ENCODE measurements at places on chromosomes 6 and 20. TPM values are rescaled to one million over a fixed set of nuclear protein-coding genes. Genes with fewer than 3 reads are reported as not detected.

The TRIM10 gene
- not detected for total RNA-seq

DNA sequence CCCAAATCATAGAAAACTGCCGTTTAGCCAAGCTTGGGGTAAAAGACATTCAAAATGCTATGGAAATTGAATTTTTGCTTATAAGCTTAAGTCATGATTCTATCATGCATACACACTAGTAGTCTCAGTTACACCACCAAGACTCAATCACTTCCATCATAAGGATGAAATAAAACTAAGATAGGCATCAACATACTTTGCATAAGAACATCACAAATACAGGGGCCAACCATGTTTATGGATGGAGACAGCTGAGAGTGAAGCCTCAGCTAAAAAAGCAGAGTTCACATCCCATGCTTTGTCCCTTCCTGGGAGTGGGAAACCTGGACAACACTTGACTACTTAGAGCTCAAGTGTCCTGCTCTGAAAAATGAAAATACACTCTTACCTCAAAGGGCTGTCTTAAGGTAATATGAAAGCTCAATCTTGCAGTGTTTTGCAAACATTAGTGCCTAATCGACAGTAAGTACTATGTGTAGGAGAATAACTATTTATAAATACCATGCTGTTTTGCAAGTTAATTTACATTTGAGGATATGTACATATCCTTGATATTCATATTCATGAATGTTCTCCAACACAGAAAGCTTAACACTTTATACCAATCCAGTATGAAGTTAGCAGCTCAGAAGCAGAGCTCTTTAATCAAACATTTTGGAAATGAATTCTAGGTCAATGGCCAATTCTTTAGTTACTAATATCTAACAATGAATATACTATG, 32.0 kb upstream of the SMIM28 start:
- no peaks in the 10 kb centered on the region for H3K27me3 ChIP-seq
- no peaks in the 10 kb centered on the region for H3K36me3 ChIP-seq
- H3K4me1 ChIP-seq = no peaks in the 10 kb centered on the region
- H3K27ac ChIP-seq = no peak overlapping the region

GRCh38 chr20:50916257-50916656, 15.0 kb downstream of the ADNP start:
- no peak for DNase-seq
- H3K4me3 ChIP-seq = no peak overlapping the region
- no peak overlapping the region for H3K27ac ChIP-seq
- H3K4me1 ChIP-seq = peaks cover 5% of the 10 kb centered on the region
- no peaks in the 10 kb centered on the region for H3K36me3 ChIP-seq
- H3K27me3 ChIP-seq = no peaks in the 10 kb centered on the region

- H3K27ac ChIP-seq = peak overlapping the region; percentile 15
- H3K27me3 ChIP-seq = no peaks in the 10 kb centered on the region
- no peak for DNase-seq
- H3K4me1 ChIP-seq = no peaks in the 10 kb centered on the region
- H3K36me3 ChIP-seq = no peaks in the 10 kb centered on the region
Measured at GRCh38 chr20:44765701-44766347, 20.2 kb downstream of the KCNK15 start.

- no peaks in the 10 kb centered on the region for H3K27me3 ChIP-seq
- no peak overlapping the region for H3K27ac ChIP-seq
- H3K4me1 ChIP-seq = no peaks in the 10 kb centered on the region
- peak; percentile 32 for DNase-seq
Measured at GRCh38 chr6:160102956-160103824, 18.4 kb upstream of the SLC22A1 start.

The PROKR2 gene
- not detected for total RNA-seq

- H3K4me1 ChIP-seq = no peaks in the 10 kb centered on the region
- DNase-seq = no peak
- H3K27ac ChIP-seq = no peak overlapping the region
- H3K36me3 ChIP-seq = no peaks in the 10 kb centered on the region
- no peak overlapping the region for H3K4me3 ChIP-seq
Measured at GRCh38 chr6:70604254-70604653, 37.5 kb downstream of the SDHAF4 start.

The TSPO2 gene
- not detected for total RNA-seq

The SLC17A3 gene
- not detected for total RNA-seq

DNA sequence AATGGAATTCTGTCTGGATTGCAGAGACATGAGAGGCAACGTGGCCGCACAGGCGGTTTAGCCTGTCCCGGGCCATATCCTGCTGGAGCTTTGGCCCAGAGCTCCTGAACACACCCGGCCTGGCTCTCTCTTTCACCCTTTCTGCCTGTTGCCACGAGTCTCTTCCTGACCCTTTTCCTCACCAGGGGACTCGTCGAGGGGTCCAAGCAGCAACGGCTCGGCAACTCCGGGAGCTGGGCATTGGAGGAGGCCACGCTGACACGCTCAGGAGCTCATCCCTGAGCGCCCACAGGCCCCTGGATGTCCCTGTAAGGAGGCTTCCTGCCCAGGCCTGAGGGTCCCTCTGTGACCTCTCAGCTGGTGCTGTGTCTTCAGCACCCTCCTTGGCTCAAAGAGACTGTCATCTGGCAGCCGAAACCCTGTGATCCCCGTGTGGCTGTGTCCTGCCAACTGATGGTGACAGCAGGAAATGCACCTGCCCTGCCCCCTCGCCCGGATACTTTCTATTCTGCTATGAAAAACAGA, 103.8 kb downstream of the RNASET2 start:
- no peaks in the 10 kb centered on the region for H3K4me1 ChIP-seq
- no peak overlapping the region for H3K4me3 ChIP-seq
- H3K36me3 ChIP-seq = no peaks in the 10 kb centered on the region
- DNase-seq = no peak
- no peaks in the 10 kb centered on the region for H3K27me3 ChIP-seq

DNA sequence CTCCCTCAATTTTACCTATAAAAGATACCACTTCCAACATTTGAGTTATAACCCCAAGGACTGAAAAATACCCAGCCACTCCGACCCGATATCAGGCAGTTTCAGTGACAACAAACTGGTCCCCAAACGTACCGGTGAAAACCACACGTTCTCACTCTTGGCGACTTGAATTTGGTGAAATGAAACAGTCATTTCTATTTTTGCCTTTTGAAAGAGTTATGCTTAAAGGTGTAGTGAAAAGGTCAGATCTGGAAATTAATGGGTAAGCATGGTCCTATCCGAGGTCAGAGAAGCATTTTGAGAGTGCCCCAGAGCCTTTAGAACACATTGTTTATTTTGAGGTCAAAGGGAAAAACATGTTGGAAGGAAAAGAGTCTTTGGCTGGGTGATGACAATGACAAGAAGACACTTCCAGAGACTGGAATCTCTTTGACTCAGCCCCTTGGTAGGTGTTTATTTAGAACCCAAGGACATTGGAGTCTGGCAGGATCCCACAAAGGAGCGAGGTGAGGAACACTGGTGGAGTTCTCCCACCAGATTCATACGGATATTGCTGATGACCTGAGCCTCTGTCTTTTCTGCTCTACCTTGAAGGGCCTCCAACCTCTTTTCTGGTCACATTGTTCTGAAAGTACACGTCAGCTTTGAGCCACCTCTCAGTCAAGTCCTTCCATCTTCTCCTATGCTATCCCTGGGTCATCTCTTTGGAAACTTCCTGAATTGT, 235.0 kb downstream of the GMPR start:
- H3K36me3 ChIP-seq = no peaks in the 10 kb centered on the region
- H3K4me1 ChIP-seq = no peaks in the 10 kb centered on the region
- H3K27ac ChIP-seq = no peak overlapping the region
- no peak overlapping the region for H3K4me3 ChIP-seq

The TMEM151B gene
- total RNA-seq = not detected

GRCh38 chr20:37904008-37904642, 1.2 kb downstream of the VSTM2L start:
- H3K4me1 ChIP-seq = peaks cover 15% of the 10 kb centered on the region
- no peaks in the 10 kb centered on the region for H3K27me3 ChIP-seq
- no peak for DNase-seq
- H3K4me3 ChIP-seq = no peak overlapping the region
- no peaks in the 10 kb centered on the region for H3K36me3 ChIP-seq

- no peaks in the 10 kb centered on the region for H3K36me3 ChIP-seq
- DNase-seq = no peak
- no peaks in the 10 kb centered on the region for H3K27me3 ChIP-seq
- H3K4me1 ChIP-seq = no peaks in the 10 kb centered on the region
- H3K27ac ChIP-seq = no peak overlapping the region
- no peak overlapping the region for H3K4me3 ChIP-seq
Measured at GRCh38 chr6:166939345-166939744, 17.0 kb downstream of the RNASET2 start.

DNA sequence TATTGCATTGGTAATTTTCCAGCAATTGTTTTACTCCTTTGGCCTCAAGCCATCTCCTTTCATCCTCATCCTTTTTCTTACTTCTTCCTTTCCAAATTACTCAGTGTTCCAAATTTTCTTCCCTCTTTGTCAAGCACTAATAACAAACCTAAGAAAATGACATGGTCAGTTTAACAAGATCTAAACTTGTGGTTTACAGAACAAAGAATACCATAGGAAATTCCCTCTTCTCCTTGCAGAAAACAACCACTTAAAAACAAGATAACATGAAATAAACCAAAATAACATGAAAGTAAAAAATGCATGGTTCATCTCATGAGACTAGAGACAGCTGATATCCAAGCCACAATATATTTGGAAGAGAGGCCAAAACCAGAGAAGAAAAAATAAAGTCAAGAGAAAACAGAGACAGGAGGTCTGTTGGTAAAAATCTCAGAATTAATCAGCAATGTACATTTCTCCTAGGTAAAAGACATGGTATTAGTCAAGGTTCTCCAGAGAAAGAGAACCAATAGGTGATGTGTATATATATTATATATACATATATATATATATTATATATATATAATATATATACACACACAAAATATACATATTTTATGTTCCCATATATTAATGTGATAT, 51.0 kb upstream of the SENP6 start:
- H3K4me3 ChIP-seq = no peak overlapping the region
- H3K27me3 ChIP-seq = no peaks in the 10 kb centered on the region
- no peaks in the 10 kb centered on the region for H3K4me1 ChIP-seq
- DNase-seq = no peak

The HLA-DMB gene
- 20.4 TPM for total RNA-seq

DNA sequence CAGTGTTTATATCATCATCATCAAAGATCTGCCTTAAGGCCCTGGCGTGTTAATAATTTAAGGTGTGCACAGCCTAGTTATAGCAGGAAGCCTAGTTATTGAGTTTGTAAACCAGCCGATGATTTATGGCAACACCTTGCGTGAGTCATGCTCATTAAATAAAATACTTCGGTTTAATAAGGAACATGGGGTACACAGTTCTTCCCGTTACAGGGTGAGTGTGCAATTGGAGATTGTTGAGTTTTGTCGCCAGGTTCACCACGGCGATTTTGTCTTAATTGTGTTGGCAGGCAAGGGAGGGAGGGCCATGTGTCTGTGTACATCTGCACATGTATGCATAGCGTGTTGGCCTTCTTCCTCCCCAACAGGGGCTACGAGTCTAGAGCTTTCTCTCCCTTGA, 104.0 kb downstream of the TFAP2A start:
- H3K4me3 ChIP-seq = no peak overlapping the region
- H3K27me3 ChIP-seq = no peaks in the 10 kb centered on the region
- H3K36me3 ChIP-seq = no peaks in the 10 kb centered on the region
- H3K27ac ChIP-seq = no peak overlapping the region
- DNase-seq = no peak

The LPIN3 gene
- 46.3 TPM for total RNA-seq

The PI16 gene
- total RNA-seq = 52.9 TPM

- DNase-seq = no peak
- no peaks in the 10 kb centered on the region for H3K36me3 ChIP-seq
- no peak overlapping the region for H3K27ac ChIP-seq
- no peaks in the 10 kb centered on the region for H3K27me3 ChIP-seq
Measured at GRCh38 chr20:46552460-46553420, 2.3 kb upstream of the OCSTAMP start.

- DNase-seq = peak; percentile 26
- no peaks in the 10 kb centered on the region for H3K4me1 ChIP-seq
- no peaks in the 10 kb centered on the region for H3K27me3 ChIP-seq
- H3K36me3 ChIP-seq = no peaks in the 10 kb centered on the region
Measured at GRCh38 chr6:31042806-31043205, 32.5 kb downstream of the MUC22 start.

The LAMA2 gene
- 305 TPM for total RNA-seq

- H3K27me3 ChIP-seq = no peaks in the 10 kb centered on the region
- no peak overlapping the region for H3K27ac ChIP-seq
- no peak overlapping the region for H3K4me3 ChIP-seq
- no peaks in the 10 kb centered on the region for H3K4me1 ChIP-seq
Measured at GRCh38 chr20:20466341-20466879, 98.5 kb downstream of the INSM1 start.

DNA sequence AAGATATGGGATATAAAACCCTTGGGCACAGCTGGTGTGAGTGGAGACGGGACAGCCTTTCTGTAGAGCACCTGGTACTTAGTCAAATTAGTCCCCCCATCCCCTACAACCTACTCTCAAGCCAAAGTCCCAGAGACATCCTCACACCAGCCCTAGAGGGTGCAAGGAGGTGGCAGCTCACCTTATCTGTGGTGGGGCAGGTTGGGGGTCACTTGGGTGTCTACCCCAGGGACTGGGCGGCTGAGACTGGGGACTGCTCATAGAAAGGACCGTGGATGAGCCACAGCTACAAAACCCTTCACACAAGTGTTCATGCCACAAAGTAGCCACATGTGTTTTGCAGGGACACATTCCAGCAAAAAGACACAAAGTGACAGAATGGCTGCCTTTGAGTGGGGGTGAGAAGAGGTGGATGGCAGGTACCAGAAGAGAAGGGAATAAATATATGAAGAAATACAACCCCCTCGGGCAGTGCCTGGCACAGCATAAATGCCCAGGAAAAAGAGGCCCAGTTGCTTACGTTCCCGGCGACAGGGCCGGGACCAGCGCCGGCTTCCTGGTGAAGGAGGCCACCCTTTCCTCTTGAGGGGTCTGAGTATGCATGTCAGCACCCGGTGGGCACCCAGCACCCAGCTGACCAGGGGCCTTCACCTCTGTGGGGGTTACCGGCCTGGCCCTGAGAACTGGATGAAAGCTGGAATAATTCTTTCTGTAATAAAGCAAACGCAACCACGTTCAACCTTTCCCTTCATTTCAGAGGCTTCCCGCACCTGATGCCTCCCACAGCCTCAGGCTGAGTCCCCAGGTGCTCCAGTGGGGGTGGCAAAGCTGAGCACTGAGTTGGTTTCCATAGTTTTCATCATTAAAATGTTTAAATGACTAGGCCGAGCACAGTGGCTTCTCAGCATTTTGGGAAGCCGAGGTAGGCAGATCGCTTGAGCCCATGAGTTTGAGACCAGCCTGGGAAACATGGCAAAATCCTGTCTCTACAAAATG, 14.4 kb upstream of the CEBPB start:
- no peaks in the 10 kb centered on the region for H3K36me3 ChIP-seq
- no peaks in the 10 kb centered on the region for H3K27me3 ChIP-seq
- DNase-seq = no peak
- no peak overlapping the region for H3K4me3 ChIP-seq

GRCh38 chr6:157025437-157025836, 248.3 kb downstream of the ARID1B start:
- H3K4me3 ChIP-seq = no peak overlapping the region
- H3K36me3 ChIP-seq = no peaks in the 10 kb centered on the region
- H3K27me3 ChIP-seq = no peaks in the 10 kb centered on the region
- DNase-seq = no peak

The LY6G6C gene
- not detected for total RNA-seq

Measured in tibial nerve (tissue), 4 donors.